HepG2 (cell line): ENCODE measurements at places on chromosomes 16 and 17.

DNA sequence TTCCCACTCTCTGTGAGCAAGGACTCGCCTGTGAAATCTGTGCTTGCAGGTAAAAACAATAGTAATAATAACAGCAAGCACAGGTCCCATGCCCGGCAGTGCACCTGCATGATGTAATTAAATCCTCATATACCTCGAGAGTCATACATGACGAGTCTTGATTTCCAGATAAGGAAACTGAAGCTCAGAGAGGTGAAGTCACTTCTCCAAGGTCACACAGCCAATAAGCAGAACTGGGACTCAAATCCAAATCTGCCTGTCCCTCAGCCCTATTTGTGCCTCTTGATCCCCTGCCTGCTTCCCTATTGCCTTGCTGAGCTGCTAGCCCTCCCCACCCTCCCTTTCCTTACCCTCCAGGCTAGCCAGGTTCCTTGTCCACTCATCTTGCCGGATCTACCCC lies 38.0 kb upstream of the CPNE2 start:
- no peak for DNase-seq

- peak; percentile 61 for DNase-seq
Measured at GRCh38 chr16:16083421-16084156, 134.2 kb downstream of the ABCC1 start.

GRCh38 chr17:72687886-72688285 lies 404.6 kb downstream of the SLC39A11 start:
- no peak for DNase-seq

DNA sequence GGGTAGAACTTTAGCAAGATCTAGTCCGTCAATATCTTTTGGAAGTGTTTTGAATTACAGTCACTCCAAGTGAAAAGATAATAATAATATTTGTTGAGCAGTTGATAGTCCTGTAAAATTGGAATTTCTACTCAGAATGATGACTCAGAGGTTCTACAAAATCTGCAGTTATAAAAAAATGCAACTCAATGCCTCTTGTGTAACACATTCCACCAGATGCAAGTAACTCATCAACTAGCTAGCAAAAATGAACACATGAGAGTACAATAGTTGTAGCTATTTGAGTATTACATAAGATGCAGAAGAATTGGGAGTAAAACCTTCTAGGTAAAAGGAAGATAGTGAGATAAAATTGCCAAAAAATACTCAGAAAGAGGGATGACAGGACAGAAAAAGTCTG lies 177.2 kb downstream of the CDH8 start:
- no peak for DNase-seq

DNA sequence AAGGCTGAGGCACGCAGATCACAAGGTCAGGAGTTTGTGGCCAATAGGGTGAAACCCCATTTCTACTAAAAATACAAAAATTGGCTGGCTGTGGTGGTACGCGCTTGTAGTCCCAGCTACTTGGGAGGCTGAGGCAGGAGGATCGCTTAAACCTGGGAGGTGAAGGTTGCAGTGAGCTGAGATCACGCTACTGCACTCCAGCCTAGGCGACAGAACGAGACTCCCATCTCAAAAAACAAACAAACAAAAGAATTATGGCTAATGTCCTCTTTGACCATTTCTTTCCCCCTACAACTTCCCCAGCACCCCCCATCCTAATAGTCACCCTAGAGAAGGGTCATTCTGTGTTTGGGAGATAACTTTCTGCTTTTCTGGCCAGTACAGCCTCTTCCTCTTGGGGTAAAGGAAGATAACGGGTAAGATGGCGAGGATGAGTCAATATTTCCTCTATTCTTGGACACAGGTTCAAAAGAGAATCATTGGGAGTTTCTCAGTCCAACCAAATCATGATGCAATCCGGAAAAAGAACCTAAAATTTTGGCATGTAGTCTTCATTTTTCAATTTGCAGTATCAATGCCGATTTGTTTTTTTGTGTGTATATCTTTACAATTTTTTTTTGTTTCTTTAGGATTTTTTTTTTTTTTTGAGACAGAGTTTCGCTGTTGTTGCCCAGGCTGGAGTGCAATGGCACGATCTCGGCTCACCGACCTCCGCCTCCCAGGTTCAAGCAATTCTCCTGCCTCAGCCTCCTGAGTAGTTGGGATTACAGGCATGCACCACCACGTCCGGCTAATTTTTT lies 107.6 kb upstream of the MED13 start:
- DNase-seq: no peak

GRCh38 chr16:81778861-81779535 lies at the start of gene PLCG2:
PLCG2 (plus strand) TSS chr16:81779291; CDS start chr16:81785990, 6,699 bp downstream.
- no peak for DNase-seq

DNA sequence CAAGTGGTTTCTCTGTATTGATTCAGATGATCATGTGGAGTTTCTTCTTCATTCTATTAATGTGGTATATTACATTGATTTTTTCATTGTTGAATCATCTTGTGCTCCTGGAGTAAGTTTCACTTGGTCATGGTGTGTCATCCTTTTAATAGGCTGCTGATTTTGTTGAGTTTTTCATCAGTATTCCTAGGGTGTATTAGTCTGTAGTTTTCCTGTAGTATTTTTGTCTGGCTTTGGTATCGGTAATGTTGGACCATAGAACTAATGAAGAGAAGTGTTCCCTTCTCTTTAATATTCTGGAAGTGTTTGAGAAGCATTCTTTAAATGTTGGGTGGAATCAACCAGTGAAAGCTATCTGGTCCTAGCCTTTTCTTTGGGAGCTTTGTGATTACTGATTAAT lies 99.0 kb downstream of the OMG start:
- no peak for DNase-seq
